ENCODE measurements at places on chromosomes 1 and 21.

GRCh38 chr1:53279296-53280200 is 41.2 kb upstream of the MAGOH start:
- no peak for DNase-seq

GRCh38 chr1:7456722-7457082 is 314.4 kb upstream of the VAMP3 start:
- DNase-seq = no peak

- no peak for DNase-seq
Observed at GRCh38 chr1:17635811-17636210, 96.3 kb downstream of the ARHGEF10L start.

DNA sequence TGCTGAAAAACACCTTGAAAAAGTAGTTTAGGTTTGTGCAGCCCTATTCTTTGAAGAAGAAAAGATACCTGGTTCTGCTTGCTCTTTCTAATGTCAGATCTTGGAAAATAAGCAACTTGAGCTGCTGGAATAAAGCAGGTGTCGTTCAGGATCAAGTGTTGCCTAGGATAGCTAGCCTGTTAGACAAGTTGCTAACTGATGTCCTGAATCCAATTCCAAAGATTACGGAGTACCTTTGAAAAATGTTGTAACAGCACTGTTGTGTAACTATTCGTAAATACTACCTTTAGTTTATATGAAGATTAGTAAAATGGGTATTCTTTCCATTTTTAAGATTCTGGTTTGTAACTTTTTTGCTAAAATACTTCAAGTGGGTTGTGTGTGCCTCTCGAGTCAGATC is 151.5 kb downstream of the CLEC20A start:
- DNase-seq = no peak

GRCh38 chr21:25967181-25967900 is 203.2 kb downstream of the APP start:
- DNase-seq = no peak
